ENCODE measurements at places on chromosomes 6 and 20.
A peak's percentile ranks its signal among the peaks of the same experiment; 100 is the strongest.

DNA sequence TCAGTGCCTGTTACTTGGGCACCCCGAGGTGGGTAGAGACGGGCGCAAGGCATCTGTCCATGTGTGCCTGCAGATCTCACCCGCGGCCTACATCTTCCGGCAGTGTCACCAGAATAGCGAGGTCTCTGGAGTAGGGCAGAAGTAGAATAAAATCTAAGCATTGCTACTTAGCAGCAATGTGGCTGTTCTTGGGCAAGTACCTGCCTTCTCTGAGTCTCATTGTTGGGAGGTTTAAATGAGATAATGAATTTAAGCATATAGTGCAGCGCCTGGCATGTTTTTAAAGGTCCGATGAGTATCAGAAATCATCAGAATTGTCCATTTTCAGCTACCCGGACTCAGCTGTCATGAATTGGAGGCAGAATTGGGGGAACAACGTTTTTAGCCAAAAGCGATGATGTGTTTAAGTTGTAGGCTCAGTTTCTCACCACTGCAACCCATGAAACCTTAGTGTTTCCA lies 800 bp downstream of the ABCC10 start:
- no peak for DNase-seq

DNA sequence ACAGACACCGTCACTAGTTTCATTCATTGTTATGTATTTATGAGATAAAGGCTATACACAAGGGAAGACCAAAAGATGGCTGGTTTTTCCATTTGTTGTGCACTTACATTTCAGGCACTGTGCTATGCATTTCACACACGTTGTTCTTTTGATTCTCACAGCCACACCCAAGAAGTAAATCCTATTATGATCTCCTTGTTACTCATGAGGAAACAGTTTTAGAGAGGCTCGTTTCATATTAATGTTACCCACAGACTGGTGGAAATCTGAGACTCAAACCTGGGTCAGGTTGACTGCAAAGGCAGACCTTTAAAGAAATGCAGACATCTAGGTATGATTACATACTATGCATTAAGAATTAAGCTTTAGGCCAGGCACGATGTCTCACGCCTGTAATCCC lies 34.9 kb downstream of the SHLD1 start:
- DNase-seq = no peak

DNA sequence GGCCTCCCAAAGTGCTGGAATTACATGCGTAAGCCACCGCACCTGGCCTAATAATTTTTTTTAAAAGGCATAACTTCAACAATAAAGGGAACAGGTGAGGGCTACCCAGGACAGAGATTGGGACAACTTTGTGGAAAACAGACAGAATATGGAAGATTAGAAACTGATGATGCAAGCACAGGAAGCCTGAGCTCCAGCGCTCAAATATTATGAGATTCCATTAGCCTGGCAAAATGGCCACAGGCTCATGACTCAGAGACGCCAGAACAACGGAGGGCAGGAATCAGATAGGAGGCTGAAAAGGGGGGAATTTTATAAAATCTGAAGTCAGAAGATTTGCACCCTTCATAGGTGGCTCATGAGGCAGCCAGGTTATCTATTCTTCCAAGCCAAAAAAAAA lies 103.1 kb upstream of the MRPS10 start:
- no peak for DNase-seq

DNA sequence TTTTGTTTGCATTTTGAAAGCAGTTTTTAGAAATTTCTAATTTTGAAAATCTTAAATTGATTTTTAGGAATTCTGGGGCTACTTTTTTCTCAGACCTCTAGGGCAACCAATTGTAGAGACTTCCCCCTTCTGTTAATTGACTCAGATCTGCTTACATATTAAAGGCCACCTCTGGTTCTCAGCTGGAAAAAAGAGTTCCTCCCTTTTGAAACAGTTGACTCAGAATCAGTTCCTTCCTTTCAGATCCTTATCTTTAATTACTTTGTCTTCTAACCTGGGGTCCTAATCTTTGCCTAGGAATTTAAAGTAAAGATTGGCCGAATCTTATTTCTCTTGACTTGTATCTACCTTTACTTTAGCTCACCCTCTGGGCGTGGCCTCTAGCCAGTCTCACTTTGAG lies 146.8 kb downstream of the LAMA2 start:
- DNase-seq = no peak

DNA sequence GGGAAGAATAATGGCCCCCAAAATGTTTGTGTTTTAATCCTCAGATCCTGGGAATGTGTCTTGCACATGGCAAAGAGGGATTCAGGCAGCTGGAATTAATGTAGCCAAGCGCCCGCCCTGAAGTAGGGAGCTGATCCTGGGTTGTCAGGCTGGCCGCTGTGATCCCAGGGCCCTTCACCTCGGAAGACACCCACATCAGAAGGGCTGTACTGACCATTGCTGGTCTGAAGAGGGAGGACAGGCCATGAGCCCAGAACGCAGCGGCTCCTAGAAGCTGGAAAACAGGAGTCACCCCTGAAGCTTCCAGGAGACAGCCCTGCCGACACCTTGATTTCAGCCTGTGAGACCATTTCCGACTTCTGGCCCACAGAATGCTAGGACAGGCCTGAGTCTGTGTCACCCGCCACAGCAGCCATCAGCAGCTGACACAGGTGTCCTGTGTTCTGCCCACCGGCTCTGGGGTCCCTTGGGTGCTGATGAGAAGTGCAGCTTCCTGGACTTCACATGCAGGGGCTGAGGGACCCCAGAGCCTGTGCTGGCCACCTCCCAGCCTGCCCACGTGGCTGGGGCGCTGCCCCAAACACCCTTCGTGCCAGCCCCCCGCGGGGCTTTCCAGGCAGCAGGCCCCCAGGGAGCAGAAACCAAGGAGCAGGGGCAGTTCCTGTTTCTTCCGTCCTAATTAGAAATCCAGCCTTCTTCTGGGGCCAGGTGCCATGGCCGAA lies 86.3 kb downstream of the ERMARD start:
- peak; percentile 17 for DNase-seq

GRCh38 chr20:5471368-5471767 lies 154.6 kb upstream of the PROKR2 start:
- DNase-seq = no peak

GRCh38 chr6:137223370-137224131 lies 4.4 kb upstream of the IFNGR1 start:
- peak; percentile 64 for DNase-seq

- no peak for DNase-seq
Observed at GRCh38 chr6:165244524-165245247, 64.7 kb downstream of the C6orf118 start.

GRCh38 chr6:24844903-24845302 lies 46.2 kb upstream of the ARMH2 start:
- DNase-seq = no peak

DNA sequence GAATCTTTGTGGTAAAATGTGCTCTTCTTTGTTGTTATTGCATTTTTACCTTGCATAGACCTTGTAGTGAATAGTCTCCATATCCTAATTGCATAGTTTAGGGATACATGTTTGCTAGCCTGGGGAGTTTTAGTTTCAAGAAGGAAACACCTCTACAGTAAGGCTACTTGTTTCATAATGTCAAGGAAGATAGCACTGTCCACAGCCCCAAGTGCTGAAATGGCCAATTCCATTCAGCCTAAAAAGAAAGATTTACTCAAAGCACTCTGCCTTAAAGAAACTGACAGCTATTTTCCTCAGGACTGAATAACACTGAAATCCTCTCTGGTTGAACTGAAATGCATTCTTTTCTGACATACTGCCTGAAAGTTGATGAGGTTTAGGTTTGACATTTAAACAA lies 2.6 kb downstream of the HCRTR2 start:
- peak; percentile 38 for DNase-seq

DNA sequence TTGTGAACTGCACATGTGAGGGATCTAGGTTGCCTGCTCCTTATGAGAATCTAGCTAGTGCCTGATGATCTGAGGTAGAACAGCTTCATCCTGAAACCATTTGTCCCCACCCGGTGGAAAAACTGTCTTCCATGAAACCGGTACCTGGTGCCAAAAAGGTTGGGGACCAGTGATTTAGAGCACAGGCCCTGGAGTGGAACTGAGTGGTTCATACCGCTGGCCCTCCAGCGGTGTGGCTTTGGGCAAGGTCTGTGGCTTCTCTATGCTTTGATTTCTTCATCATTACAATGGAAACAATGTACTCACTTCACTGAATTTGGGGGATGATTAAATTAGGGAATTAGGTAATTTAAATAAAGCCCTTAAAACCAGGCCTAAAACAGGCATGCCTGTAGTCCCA lies 36.3 kb downstream of the CD164 start:
- DNase-seq = no peak

DNA sequence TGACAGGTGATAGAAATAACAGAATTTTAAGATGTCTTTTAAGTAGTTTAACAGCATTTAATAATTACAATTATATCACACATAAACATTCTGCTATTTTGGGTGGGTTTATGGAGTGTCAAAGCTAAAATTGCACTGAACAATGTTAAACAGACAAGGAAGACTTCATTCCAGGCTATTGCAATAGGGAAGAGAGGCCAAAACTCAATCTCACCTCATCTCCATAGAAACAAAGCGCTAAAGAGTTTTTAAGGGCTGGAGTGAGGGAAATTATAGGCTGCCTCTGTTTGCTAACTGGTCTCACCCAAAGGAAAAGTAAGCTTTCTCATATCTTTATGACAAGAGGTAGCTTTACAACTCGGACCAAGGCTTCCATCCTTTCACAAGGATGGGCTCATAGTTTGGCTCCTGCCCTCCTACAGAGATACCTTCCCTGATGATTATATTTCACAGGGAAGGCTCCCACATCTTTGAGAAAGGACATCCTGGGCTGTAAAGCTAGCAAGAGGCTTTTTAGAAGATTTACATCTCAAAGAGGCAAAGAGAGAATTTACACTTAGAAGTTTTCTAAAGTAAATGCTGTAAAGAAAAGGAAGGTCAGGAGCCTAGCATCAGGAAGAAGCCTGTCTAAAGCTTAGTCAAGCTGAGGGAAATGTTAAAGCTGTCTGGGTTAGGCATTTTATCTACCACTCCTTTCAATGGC lies 350.2 kb upstream of the IMPG1 start:
- DNase-seq = no peak

- no peak for DNase-seq
Observed at GRCh38 chr6:2661651-2662050, 89.1 kb downstream of the MYLK4 start.

DNA sequence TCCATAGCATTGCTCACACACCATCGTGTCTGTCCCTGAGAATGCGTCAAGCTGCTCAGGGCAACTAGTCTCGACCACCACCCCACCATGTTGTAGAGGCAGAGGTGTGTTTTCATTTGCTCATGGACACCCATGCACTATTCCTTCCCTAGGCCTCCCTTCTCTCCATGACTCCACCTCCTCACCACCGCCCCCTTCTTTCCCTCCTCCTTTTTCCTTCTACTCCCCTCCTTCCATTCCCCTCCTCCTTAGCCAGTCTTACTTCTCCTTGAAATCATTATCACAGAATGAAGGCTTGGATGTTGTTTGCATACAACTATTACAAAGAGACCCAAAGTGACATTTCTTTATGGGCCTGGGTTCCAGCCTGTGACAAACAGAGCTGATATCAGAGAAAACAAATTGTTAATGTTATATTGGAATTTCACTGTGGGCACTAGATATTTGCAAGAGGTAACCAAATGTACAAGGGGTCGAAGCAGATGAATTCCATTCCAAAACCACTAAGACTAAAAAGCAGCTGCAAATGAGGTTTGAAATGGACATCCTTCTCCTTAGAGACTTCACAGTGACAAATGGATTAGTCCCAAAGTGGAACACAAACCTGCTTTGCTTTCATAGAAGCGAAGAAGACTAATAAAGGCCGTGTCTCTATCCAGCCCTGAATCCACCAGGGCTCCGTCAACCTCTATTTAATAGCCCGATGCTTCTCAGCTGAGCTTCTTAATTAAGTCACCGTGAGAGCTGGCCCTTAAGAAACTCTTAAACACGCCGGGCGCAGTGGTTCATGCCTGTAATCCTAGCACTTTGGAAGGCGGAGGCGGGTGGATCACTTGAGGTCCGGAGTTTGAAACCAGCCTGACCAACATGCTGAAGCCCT lies 275.8 kb upstream of the SULF2 start:
- DNase-seq = no peak

GRCh38 chr6:12804952-12805645 lies 88.5 kb downstream of the PHACTR1 start:
- no peak for DNase-seq

- DNase-seq = no peak
Observed at GRCh38 chr6:10449751-10450150, 34.9 kb upstream of the TFAP2A start.

- DNase-seq = no peak
Observed at GRCh38 chr6:137522198-137522798, 28.1 kb upstream of the OLIG3 start.

GRCh38 chr6:61193771-61194170 lies 1092.3 kb downstream of the KHDRBS2 start:
- DNase-seq = no peak

DNA sequence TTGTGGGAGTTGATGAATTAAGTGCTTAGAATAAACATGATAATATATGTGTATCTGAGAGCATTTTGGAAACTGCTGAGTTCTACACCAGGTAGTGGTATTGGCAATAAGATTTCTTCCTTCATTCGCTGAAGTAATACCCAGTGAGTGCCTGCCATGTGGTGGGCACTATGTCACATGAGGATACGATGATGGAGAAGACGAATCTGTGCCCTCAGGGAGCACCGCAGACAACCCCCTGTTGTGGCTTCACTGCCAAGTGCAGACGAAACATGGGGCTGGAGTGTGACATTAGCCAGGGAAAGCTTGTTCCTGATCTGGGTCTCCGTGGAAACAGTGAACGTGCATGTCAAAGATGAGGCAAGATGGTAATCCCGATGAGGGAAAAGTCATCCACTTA lies 7.9 kb downstream of the ZNF76 start:
- no peak for DNase-seq

- no peak for DNase-seq
Observed at GRCh38 chr6:50318536-50318935, 268.8 kb upstream of the DEFB112 start.

GRCh38 chr20:11375966-11376365 lies 541.7 kb upstream of the BTBD3 start:
- no peak for DNase-seq

GRCh38 chr6:231779-232178 lies 60.5 kb upstream of the DUSP22 start:
- DNase-seq = no peak

DNA sequence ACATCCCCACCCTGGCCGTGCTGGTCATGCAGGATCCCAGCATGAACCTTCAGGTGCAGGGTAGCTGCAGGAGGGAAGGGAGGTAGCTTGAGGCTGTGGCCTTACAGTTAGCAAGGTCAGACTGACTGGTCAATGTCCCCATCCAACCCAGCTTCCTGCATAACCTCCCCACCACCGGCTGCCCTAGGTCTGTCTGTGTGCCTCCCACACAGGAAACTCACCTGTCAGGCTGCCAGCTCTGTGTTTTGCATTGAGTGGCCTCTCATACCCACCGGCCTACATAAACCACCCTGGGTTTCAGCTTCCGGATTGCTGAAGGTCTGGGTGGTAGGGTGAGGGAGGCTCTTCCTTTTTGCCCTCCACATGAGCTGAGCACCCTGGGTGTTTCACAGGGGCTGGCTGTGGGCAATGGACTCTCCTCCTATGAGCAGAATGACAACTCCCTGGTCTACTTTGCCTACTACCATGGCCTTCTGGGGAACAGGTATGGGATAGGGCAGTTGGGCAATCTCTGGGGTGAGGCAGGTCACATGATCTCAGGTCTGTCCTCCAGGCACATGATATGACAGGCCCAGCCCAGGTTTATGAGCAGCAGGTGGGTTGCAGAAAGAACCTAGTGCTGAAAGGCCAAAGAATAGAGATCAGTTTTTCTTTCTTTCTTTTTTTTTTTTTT lies 1.8 kb downstream of the CTSA start:
- no peak for DNase-seq

GRCh38 chr6:14094721-14095120 lies 22.9 kb upstream of the CD83 start:
- no peak for DNase-seq
